C1 segment of cervical spinal cord (tissue), 14 donors: ENCODE measurements at places on chromosomes 16 and 17.

DNA sequence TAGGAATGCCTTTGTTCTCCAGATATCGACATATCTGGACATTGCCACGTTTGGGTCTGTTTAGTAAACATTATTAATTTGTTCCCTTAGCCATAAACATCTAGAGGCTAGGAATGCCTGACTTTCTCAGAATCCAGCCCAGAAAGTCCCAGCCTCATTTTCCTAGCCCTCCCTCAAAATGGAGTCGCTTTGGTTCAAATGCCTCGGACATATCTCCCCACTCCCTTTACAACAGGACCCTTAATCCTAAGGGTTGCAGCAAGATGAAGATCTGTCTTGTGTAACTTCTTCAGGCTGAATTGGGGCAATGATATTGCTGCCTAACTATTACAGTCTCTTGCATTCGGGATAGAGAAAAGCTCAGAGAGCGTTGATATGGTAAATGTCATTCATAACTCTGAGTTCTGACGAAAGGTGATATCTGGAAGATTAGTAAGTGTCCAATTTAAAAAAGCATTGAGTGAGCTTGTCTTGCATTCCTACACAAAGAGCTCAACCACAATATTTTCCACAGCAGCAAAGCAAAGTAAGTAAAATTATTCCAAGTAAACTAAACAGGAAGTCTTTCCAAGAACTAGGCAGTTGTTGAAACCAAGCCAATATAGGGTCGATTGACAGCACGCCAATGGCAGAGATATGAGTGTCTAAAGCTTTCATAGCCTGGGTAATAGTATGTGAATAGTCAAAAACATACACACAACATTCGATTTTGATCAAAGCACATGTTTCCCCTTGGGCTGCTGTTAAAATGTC lies 46.0 kb upstream of the ARL4D start:
- no peak for DNase-seq

DNA sequence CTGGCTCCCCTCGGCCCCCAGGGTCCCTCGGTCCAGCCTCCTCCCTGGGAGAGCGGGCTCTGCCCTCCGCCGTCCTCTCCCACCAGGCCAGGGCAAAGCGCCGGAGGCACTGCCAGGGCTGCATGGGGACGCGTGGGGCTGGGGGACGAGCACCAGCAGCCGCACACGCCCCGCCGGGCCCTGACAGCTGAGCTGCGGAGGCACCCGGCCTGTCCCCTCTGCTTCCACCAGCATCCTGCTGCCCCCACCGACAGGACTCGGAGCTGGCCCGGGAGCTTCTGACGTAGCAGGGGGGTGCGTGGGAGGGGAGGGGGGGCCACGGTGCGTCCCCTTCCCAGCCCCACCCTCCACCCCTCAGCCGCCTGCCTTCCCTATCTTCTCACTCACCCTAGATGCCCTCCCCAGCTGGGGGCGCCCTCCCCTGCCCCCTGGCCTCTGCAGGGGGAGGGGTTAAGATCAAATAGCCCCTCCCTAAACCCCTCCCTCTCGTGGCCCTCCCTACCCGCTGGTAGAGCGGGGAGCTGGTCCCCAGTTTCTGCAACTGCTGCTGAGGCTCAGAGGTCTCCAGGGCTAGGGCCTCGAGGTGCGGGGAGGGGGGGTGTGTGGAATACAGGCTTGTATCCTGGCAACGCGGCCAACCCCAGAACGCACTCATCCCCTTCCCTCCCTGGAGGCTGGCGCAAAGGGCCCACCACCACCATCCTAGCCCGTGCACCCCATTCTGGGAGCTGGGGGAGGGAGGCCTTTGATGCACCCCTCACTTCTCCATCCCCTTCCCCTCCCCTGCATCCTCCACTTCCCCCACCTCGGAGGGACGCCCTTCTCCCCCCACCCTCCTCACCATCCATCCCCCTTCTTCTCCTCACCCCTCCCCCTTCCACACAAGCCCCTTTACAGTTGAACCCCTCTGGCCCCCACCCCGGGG lies 1.0 kb downstream of the SRCIN1 start:
- DNase-seq = peak; percentile 73

- DNase-seq = no peak
These were observed 5.4 kb downstream of the DYNC1LI2 start for GRCh38 chr16:66746048-66746447.

GRCh38 chr16:86466696-86467406 lies 43.5 kb upstream of the FOXF1 start:
- no peak for DNase-seq

- DNase-seq = no peak
These were observed 5.2 kb downstream of the MINK1 start for GRCh38 chr17:4838309-4838785.

DNA sequence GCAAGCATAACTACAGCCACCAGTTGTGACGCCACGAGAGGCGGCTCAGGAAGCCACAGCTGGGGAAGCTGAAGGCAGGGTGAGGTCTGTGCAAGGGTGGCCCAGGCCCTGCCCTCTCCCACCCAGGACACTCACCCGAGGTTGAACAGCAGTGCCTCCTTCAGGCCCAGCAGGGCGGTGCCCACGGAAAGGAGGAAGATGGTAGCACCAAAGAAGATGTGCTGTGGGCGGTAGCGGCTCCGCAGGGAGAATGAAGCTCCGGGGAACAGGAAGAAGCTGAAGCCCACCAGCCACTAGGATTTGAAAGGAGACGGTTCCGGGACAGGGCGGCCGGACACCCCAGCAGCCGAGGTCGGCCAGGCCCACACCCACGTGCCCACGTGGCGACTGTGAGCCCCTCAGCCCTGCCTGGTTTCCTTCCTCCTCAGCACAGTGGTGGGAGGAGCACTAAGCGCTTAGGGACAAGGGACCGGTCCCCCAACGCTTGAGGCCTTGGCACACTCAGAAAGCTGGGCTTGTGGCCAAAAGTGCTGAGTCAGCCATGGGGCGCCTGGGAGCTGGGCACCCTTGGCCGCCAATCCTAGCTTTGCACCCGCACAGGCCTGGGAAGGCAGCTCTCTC lies 11.0 kb downstream of the CYB561 start:
- DNase-seq = peak; percentile 26

- DNase-seq = no peak
These were observed 23.5 kb downstream of the USP36 start for GRCh38 chr17:78817123-78817522.

DNA sequence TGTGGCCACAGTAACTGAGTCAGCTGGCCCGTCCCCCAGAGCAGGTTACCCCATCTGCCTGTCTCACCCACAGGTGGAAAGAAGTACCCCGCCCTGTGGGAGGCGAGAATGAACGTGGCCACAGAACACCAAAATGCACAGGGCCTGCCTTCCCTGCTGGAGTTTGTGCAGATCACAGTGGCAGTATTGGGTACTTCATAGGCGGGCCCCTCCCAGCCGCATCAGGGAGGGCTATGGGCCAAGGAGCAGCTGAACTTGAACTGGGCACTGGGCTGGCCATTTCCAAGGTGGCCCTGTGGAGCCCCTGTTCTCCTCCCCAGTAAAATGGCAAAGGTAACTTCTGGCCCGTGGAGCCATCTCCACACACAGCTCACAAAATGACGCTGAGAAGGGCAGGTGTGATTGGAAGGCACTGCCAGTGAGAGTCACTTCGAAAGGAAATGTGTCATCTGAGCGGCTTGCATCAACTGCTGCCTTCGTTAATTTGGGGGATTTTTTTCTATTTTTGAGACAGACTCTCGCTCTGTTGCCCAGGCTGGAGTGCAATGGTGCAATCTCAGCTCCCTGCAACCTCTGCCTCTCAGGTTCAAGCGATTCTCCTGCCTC lies 162.9 kb downstream of the ENGASE start:
- DNase-seq = no peak

- DNase-seq = no peak
These were observed 12.9 kb downstream of the SLC13A5 start for GRCh38 chr17:6699997-6700947.
